ENCODE measurements at places on chromosomes 16 and 17.

- DNase-seq, result no peak
Observed at GRCh38 chr17:80920441-80920840, 71.2 kb upstream of the CHMP6 start.

GRCh38 chr17:13576661-13577526 lies 24.8 kb downstream of the HS3ST3A1 start:
- DNase-seq, result no peak

GRCh38 chr16:54324716-54325115 lies 38.1 kb upstream of the IRX3 start:
- no peak for DNase-seq

- DNase-seq, result peak; percentile 39
Observed at GRCh38 chr17:57407287-57408070, 151.2 kb downstream of the MSI2 start.

DNA sequence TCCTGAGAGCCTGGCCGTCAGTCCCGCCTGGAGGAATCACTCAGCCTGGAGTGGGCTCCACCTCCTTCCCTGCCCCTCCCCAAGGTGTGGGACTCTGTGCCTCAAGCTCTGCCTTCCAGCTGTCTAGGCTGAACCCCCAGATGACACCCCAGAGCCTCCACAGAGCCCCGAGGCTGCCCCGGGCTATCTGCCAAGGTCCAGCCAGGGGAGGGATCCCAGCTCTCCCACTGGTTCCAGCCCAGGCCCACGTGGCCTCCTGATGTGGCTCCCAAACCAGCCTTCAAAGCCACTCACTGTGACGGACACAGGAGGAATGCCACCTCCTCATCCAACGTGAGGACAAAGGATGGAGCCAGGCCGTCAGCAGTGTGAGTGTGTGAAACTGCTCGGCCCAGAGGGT lies 45.6 kb upstream of the ENPP7 start:
- no peak for DNase-seq

- DNase-seq, result no peak
Observed at GRCh38 chr17:51807460-51807859, 351.1 kb downstream of the CA10 start.

DNA sequence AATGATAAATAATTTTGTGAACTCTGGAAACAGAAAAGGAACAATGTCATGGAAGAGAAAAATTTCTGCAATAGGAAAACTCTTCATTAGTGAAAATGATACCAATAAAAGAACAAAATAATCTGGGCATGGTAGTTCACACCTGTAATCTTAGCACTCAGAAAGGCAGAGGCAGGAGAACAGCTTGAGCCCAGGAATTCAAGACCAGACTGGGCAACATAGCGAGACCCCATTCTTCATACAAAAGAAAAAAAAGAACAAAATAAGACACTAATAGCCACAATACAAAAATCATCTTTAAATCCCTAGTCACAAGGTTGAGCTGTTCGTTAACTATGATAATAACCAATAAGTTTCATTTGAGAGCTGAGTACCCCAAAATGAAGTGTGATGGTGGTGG lies 8.6 kb downstream of the POLG2 start:
- DNase-seq, result no peak

DNA sequence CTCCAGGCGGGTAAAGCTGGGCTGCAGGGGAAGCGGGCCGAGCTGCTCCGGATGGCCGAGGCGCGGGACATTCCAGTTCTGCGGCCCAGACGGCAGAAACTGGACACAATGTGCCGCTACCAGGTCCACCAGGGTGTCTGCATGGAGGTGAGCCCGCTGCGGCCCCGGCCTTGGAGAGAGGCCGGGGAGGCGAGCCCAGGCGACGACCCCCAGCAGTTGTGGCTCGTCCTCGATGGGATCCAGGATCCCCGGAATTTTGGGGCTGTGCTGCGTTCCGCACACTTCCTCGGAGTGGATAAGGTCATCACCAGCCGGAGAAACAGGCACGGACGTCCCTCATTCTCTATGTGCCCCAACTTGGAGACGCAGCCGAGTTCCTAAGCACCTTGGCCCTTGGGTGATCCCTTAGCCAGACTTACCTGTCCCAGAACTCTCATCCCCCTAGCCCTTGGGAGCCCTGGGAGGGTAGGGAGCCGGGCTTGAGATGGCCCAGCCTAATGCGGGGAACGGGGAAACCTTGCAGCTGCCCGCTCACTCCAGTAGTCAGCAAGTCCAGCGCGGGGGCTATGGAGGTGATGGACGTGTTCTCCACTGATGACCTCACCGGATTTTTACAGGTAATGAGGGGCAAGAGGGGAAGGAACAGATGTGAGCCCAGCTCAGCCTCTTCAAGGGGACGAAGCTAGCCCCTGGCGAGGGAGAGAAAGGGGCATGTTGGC lies 806 bp downstream of the MRM1 start:
- peak; percentile 7 for DNase-seq

- peak; percentile 11 for DNase-seq
Observed at GRCh38 chr17:39225308-39225958, at the start of gene STAC2. TSS of gene STAC2 (minus strand) at chr17:39225945. CDS start at chr17:39225502, 443 bp downstream.
